ENCODE measurements at places on chromosomes 11 and 22.

GRCh38 chr11:95102733-95103132 lies 13.1 kb downstream of the ENDOD1 start:
- DNase-seq = no peak

DNA sequence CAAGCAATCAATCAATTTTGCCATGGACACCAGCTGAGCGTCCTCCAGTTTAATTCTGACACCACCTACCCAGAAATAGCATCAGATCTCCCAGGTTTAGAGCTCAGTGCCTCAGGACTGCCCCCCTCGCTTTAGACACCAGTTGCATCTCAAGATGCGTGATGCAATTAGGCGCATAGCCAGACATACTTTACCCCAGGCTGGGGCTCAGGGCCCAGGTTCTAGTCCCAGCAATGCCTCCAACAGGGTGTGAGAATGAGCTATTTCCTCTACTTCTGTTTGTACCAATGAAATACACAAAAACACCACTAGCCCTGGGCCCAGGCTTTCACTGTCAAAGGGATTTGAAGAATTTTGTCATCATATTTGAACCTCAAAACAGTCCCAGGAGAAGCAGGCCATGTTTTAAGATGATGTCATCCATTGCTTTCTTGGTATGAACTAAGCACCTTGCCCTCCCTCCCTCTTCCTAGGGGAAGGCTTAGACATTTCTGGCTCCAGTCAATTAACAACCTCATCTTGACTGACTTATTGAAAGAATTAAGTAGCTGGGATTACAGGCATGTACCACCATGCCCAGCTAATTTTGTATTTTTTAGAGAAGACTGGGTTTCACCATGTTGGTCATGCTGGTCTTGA lies 61.5 kb upstream of the INCENP start:
- DNase-seq = no peak

DNA sequence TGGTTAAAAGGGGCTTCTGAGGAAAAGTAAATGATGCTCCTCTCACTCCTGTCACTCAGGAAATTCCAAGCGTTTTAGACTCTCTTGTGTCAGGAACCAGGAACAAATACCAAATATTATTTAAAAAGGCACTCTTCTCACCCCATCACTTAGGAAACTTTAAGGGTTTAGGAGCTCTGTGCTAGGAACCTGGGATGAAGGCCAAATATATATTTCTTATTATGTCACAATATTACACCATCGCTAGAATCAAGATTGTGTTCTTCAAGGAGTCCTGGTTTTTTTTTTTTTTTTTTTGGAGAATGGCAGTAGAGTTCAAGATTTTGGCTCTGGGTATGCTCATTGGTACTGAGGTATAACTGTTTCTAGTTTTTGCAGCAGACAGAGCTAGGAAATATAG lies 79.0 kb upstream of the HEPHL1 start:
- no peak for DNase-seq

- no peak for DNase-seq
Measured at GRCh38 chr11:62953811-62954210, 31.0 kb downstream of the SLC22A6 start.

DNA sequence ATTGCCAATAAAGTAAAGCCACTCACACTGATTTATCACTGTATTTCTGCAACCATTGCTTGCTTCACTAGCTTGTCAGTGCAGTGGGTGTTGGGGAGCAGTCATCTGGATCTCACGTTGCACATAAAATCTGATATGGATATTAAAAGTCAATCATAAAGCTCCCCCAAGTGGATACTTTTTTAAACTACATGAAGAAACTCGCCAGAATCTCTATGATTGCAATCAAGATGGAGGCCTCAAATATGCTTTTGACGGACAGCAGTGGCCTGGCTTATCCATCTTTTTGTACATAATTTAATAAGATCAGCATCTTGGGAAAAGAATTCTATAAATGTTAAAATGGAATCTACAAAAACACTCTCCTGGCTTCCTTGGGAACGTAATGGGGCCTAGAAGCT lies 137.7 kb downstream of the WT1 start:
- no peak for DNase-seq

GRCh38 chr22:49583341-49583740 lies 244.3 kb downstream of the BRD1 start:
- no peak for DNase-seq

GRCh38 chr11:113623114-113623513 lies 83.0 kb downstream of the TMPRSS5 start:
- DNase-seq = no peak

DNA sequence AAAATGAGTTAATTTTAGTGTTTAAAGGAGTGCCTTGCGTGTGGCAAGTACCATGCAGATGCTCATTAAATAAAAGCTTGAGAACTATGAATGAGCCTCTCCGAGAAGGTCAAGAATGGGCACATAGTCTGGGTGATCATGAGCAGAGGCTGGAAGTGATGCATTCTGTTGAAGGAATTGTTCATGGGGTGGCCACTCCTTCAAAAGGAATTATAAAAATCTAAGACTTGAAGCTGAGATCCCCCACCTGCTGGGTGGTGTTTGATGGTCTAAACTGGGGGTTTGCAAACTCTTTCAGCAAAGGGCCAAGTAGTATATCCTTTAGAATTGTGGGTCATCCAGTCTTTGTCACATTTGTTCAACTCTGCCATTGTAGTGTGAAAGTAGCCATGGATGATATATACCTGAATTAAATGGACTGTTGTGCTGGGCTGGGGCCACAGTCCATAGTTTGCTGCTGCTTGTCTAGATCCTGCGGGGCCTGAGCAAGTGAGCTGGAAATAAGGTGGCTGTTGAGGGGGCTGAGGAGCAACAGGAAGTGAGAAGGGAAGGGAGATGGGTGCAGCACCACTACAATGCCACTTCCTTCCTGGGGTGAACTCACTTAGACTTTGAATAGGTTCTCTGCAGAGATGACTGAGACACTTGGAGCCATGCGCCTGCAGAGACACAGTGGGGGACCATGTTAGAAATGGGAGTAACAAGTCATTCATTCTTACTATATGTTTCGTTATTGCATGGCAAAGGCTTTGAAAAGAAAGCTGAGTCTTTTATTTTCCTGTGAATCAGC lies 179.0 kb downstream of the SNX19 start:
- DNase-seq = no peak

DNA sequence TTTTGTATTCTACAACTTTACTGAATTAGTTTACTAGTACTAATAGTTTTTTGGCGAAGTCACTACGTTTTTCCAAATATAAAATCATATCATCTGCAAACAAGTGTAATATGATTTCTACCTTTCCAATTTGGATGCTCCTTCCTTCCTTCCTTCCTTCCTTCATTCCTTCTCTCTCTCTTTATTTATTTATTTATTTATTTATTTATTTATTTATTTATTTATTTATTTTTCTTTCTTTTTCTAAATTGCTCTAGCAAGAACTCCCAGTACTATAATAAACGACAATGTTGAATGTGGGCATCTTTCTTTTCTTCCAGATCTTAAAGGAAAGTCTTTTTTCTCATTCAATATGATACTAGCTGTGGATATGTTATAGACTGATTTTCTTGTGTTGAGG lies 656.0 kb upstream of the LUZP2 start:
- no peak for DNase-seq

DNA sequence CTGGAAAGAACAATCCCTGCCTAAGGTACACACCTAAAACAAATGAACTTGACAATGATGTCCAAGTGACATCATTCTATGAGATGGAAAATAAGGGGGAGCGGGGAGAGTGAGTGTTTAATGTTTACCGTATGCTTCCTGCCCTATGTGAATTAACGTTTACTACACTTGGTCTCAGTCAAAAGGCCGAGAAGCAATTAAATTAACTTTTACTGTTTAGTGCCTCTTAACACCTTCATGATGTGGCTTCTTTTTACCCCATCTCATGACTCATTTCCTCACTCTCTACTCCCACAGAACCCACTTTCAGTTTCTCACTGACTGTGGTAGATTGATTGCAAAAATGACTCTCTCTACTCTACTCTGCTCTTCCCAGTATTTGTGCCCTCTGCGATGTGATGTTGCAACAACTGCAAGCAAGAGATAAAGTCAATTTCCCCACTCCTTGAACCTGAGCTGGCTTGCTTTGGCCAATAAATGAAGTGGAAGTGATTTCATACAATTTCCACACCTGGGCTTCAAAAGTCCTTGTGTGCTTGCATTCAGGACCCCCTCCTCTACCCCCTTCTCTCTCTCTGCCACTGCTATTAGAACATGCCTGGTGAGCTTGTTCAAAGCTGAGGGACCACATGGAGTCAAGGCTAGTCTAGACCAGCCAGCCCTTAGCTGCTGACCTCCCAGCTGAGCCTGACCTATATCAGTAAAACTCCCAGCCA lies 11.6 kb upstream of the ALKBH3 start:
- peak; percentile 6 for DNase-seq

GRCh38 chr11:102933627-102934026 lies 21.9 kb downstream of the MMP13 start:
- no peak for DNase-seq

DNA sequence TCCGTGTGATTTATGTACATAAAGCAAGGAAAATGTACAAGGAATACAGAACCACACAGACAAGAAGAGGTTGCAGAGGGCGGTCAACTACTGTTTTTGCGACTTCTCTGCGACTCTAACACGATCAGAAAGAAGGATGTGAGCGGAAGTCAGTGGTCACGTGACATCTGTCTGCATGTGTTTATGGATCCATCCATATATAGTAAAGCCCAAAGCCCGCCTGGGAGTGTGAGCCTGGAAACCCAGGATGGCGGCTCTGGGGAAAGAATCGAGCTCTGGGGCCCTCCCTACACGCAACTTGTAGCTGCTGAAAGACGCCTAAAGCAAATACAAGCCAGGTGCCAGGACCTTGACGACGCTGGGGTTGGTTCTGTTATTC lies 8.8 kb downstream of the OSBPL5 start:
- no peak for DNase-seq

DNA sequence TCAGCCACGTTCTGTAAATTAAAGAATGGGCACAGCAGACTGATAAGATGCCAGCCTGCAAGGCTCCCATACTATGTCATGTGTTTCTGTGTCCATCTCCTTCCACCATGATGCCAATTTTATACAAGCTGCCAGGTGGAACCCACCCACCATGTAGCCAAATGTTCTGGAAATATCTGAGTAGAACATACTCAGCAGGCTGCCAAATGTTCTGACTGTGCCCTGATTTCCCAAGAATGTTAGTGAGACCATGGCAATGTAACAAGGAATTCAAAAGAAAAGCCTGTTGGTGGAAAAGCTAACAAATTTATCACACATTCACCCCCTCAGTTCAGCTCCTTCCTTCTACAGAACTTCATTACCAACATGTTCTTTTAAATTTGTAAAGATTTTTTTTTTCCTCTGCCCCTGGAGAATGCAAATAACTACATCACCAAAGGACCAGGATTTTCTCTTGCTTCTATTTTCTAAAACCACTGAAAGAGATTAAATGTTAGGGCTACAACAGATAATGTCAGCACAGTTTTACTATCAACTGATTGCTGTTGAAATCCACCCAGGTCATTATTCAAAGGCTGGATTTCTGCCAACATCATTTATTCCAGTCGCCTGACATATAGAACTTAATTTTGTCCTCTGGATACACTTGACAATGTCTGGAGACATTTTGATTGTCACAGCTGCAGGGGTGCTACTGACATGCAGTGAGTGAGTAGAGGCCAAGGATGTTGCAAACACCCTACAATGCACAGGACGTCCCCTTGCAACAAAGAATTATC lies 3.1 kb downstream of the DMC1 start:
- no peak for DNase-seq

DNA sequence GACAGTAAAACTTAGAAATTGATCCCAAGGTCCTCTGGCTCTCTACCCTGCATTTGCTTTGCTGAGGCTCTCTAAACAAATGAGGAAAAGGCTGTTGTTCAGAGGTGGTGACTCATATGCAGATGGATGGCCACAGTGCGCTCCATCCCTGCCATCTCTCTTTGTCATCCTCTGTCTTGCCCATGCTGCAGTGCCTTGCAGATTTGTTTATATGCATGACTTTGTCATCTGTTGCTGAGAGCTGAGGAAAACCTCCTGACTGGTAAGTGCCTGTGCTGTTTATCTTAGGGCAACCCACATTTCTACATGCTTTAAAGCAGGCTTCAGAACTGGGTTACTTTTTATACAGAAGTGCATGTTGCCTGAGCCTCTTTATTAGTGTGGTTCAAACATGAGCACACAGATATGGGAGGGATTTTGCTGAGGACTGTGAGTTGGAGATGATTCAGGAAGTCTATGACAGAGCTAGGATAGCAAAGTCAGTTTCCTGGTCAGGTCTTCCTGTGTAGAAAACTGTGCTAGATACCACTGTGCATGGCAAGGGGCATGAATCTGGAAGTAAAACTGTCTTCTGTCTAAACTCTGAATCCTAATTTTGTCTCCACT lies 57.4 kb downstream of the JAM3 start:
- DNase-seq = no peak

GRCh38 chr11:134349802-134350355 lies 18.1 kb downstream of the GLB1L2 start:
- DNase-seq = no peak

GRCh38 chr11:11731311-11732083 lies 109.7 kb upstream of the GALNT18 start:
- DNase-seq = no peak

- peak; percentile 71 for DNase-seq
Measured at GRCh38 chr22:26671317-26672059, 14.1 kb downstream of the MIAT start.

GRCh38 chr11:29324328-29324727 lies 692.5 kb downstream of the KCNA4 start:
- no peak for DNase-seq

DNA sequence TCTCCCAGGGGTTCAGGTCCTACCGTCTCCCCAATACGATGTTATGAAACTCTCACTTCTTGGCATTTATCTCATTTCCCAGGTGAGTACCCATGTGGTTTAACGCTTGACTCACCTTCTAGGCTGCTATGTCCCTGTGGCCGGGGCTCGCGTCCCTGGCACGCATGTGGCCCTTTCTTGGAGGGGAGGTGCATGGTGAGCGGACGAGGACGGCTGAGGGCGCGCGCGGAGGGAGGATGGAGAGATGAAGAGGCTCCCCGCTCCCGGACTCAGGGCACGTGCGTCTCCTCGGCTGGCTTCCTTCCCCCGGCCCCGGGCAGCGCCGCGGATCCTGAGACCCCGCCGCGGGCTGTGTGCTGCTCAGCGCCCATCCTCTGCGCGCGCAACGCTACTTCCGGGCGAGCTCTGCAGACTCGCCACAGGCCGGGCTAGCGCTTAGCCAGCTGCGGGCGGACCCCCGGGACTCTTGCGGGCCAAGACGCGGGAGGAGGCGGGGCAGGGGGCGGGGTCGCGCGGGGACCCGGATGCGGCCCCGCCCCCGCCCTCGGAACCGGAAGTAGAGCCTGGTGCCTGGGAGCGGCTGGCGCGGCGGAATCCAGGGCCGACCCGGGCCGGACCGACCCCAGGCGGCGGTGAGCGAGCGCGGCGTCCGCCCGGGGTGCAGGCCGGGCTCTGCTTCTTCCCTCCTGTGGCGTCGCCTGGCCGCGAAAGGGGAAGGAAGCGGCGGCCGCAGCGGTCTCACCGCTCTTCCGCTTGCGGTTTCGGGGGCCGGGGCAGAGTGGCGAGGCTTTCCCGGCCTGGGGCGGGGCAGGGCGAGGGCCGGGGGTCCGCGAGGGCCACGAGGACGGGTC lies at the start of gene CTTN:
Gene CTTN (plus strand): TSS at position 547 of the 851 bp plus-strand sequence. CDS start 8,769 bp downstream, outside the sequence.
- DNase-seq = peak; percentile 82
